ENCODE measurements at places on chromosomes 12 and 14. TPM values are rescaled to one million over a fixed set of nuclear protein-coding genes. Genes with fewer than 3 reads are reported as not detected.

The KLHL33 gene
- total RNA-seq: 0.71 TPM

The PTCSC3 gene
- total RNA-seq: not detected

The FICD gene
- 5.8 TPM for total RNA-seq

The NKX2-1 gene
- not detected for total RNA-seq

DNA sequence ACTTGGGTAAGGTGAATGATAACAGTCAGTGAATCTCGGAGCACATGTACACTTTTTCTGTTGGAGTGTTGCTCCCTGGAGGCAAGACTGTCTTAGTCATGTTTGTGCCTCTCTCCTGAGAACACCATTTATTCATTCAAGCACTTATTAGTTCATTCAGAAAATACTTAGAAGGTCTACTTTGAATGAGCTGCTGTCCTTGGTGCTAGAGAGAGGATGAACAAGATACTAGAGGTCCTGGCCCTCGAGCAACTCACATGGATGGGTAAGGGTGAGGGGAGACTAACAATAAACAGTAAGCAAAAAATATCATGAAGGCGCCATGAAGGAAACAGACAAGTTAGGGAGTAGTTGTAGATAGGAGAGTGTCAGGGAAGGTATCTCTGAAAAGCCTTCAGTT is 17.1 kb upstream of the SAMD4A start:
- H3K4me1 ChIP-seq: no peaks in the 10 kb centered on the region
- no peak for DNase-seq
- no peak overlapping the region for H3K27ac ChIP-seq
- H3K4me3 ChIP-seq: no peak overlapping the region
- no peaks in the 10 kb centered on the region for H3K36me3 ChIP-seq

DNA sequence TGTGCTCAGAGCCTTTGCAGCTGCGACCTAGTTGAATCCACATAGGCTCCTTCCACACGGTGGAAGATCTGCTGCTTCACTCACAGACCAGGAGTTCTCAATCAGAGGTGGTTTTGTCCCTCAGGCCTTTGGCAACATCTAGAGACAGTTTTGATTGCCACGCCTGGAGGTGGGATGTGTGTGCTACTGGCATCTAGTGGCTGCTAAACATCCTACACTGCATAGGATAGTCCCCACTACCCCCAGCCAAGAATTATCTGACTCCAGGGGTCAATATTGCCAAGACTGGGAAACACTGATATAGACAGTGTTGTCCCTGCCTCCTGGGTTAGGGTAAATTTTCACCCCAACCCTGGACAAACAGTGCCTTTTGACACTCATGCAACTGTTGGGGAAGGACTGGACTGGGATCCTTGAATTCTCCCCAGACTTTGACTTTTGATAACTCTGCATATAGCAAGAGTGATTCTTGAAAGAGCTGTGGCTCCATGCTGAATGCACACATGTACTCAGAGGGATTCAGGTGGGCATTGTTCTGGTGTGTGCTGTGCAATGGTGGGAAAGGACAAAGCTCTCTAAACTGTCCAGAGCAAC is 39.8 kb downstream of the BAZ2A start:
- peaks cover 21% of the 10 kb centered on the region for H3K4me1 ChIP-seq
- H3K27me3 ChIP-seq: no peaks in the 10 kb centered on the region
- H3K27ac ChIP-seq: no peak overlapping the region
- DNase-seq: no peak
- H3K36me3 ChIP-seq: peaks cover 66% of the 10 kb centered on the region

DNA sequence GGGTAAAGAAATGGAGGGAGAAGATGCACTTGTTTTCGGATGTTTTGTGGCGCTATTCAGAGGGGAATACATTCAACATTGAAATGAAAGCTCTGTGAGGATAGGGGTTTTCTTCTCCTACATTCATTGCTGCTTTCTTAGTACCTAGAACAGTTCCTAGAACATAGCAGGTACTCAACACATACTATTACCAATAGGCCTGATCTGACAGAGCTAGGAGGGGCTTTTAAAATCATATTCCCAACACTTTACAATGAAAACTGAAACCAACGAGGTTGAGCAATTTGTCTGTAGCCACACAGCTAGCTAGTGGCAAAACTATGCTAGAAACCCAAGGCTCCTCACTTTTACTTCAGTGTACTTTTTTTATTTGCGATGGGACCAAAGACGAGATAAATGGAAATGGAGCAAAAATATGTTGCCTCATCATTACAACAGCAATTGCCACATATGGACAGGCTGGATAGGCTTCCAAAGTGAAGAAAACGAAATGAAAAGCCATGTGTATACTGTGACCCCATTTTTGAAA is 23.1 kb upstream of the IL22 start:
- no peaks in the 10 kb centered on the region for H3K4me1 ChIP-seq
- H3K36me3 ChIP-seq: no peaks in the 10 kb centered on the region
- H3K27ac ChIP-seq: no peak overlapping the region
- no peak for DNase-seq
- no peaks in the 10 kb centered on the region for H3K27me3 ChIP-seq
- no peak overlapping the region for H3K4me3 ChIP-seq

- no peak overlapping the region for H3K4me3 ChIP-seq
- peak overlapping the region; percentile 43 for H3K27ac ChIP-seq
- peaks cover 42% of the 10 kb centered on the region for H3K4me1 ChIP-seq
- H3K36me3 ChIP-seq: no peaks in the 10 kb centered on the region
- no peaks in the 10 kb centered on the region for H3K27me3 ChIP-seq
- DNase-seq: no peak
Observed at GRCh38 chr12:19186722-19187661, 57.5 kb downstream of the PLEKHA5 start.

DNA sequence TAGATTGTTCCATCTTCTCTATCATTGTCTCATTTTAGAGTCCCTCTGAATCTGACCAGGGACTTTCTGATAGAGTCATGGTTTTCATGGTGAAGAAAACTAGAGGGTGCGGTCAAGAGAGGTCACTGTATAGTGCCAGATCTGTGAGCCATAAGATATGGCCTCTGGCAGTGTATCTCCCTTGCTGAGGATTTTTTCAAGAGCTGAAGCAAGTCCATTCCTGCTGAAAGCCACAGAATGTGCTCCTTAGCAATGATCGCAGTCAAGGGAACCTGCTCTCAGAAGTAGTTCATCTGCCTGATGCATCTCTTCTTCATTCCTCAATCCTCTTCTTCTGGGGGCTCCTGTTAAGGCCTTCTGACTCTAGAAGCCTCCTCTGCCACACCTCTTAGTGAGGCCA is 405.2 kb downstream of the EGLN3 start:
- no peaks in the 10 kb centered on the region for H3K4me1 ChIP-seq
- no peaks in the 10 kb centered on the region for H3K36me3 ChIP-seq
- H3K27me3 ChIP-seq: no peaks in the 10 kb centered on the region
- no peak for DNase-seq
- H3K4me3 ChIP-seq: no peak overlapping the region

DNA sequence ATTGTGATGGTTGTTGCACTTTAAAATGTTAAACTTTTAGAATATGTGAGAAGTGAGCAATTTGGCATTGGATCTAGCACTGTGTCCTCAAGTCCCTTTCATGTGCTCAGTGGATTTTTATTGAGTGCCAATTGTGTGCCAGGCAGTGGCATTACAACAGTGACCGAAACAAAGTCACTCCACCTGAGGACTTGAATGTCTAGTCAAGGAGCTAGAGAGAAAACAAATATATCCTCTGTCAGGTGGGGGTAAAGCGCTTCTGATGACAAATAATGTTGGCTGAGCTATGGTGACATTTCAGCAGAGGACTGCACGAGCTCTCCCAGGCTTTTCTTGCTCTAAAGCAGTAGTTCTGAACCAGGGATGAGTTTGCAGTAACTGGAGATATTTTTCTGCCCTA is 240.4 kb downstream of the RGS6 start:
- no peak overlapping the region for H3K27ac ChIP-seq
- DNase-seq: no peak
- H3K27me3 ChIP-seq: no peaks in the 10 kb centered on the region

DNA sequence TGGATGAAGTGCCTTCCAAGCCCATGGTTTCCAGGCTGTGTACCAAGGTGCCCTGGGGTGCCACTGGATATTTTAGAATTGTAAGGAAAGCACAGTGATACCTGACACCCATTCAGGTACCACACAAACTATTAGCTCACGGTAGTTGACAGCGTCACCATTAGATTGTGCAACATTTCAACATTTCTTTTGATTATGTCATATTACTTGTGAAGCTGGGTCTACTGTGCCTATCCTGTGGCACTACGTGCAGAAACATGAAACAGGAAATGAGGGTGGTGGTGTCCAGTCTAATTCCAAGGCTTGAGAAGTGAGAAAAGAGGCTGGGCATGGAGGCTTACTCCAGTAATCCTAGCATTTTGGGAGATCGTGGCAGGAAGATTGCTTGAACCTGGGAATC is 75.5 kb upstream of the CPM start:
- no peaks in the 10 kb centered on the region for H3K36me3 ChIP-seq
- H3K27me3 ChIP-seq: no peaks in the 10 kb centered on the region
- no peak for DNase-seq
- no peak overlapping the region for H3K27ac ChIP-seq
- H3K4me1 ChIP-seq: peaks cover 21% of the 10 kb centered on the region
- no peak overlapping the region for H3K4me3 ChIP-seq

DNA sequence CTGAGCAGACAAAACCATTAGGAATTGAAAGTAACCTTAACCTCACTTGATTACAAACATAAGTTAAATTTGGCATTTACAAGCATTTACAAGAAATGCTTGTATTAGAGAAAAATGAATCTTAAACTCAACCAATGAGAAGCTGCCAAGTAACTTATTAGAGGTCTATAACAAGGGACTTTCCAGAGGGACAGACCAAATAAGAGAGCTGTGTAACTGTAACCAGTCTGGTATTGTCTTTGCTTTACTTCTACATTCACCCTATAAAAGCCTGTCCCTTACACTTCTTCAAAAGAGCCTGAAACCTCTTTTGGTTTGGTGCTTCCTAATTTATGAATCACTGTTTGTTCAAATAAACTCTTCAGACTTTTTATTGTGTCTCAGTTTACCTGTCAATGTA is 450.0 kb upstream of the FAR2 start:
- H3K4me1 ChIP-seq: no peaks in the 10 kb centered on the region
- no peak for DNase-seq
- no peaks in the 10 kb centered on the region for H3K27me3 ChIP-seq
- H3K4me3 ChIP-seq: no peak overlapping the region
- no peaks in the 10 kb centered on the region for H3K36me3 ChIP-seq

DNA sequence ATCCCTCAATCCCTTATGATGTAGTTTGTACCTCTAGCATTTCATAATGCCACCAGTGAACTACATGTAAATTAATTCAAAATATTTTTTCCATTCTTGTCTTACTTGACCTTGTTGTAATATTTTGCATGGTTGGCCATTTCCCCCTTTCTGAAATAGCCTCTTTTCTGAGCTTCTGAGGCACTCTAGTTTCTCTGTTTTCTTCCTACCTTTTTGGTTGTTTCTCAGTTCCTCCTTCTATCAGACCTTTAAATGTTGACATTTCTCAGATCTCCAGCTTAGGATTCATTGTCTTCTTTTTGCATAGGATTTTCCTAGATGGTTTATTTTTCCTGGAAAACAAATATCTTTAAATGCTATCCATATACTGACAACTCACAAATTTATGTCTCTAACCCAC is 9.8 kb upstream of the RMST start:
- no peaks in the 10 kb centered on the region for H3K27me3 ChIP-seq
- H3K27ac ChIP-seq: no peak overlapping the region
- no peak for DNase-seq
- no peaks in the 10 kb centered on the region for H3K4me1 ChIP-seq

GRCh38 chr14:99781091-99781490 is 12.1 kb upstream of the EML1 start:
- H3K36me3 ChIP-seq: no peaks in the 10 kb centered on the region
- H3K4me1 ChIP-seq: no peaks in the 10 kb centered on the region

- H3K27ac ChIP-seq: no peak overlapping the region
- H3K27me3 ChIP-seq: no peaks in the 10 kb centered on the region
- H3K4me3 ChIP-seq: no peak overlapping the region
- peaks cover 37% of the 10 kb centered on the region for H3K36me3 ChIP-seq
Observed at GRCh38 chr14:76083796-76084765, 67.6 kb upstream of the GPATCH2L start.

DNA sequence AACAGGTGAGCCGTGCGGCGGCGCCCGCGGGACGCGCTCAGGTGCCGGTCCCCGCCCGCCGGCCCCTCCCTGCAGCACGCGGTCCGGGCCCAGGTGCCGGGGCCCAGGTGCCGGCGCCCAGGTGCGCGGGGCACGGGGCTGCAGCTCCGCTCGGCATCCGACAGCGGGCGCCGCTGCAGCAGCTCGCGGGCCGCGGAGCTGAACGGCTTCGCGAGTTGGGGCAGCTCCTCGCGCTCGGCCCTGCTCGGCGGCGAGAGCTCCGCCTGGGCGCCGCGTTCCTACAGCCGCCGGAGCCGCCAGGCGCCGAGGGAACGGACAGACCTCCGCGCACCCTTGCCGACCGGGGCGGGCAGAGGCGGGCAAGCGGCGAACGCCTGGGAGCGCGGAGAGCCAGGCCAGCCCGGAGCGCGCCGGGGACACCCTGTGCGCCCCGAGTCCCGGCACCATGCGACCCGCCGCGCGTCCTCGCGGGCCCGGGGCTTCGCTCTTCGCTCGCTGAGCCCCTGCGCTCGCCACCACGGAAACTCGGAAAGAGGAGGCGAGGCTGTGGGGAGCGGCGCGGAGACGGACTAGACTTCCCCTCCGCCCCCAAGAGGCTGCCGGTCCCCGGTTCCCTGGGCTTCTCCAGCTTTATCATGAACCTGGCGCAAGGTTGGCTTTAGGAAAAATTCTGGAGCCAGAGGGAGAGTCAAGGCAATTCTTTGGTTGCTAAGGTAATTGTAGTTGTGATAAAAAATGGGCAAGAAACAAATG is at the start of gene RGS6:
Gene RGS6, plus strand, starts transcription at position 201 of the 753 bp plus-strand sequence.
- peaks cover 14% of the 10 kb centered on the region for H3K27me3 ChIP-seq
- H3K4me3 ChIP-seq: peak within 1 kb of the TSS; percentile 48
- H3K36me3 ChIP-seq: no peaks in the 10 kb centered on the region

DNA sequence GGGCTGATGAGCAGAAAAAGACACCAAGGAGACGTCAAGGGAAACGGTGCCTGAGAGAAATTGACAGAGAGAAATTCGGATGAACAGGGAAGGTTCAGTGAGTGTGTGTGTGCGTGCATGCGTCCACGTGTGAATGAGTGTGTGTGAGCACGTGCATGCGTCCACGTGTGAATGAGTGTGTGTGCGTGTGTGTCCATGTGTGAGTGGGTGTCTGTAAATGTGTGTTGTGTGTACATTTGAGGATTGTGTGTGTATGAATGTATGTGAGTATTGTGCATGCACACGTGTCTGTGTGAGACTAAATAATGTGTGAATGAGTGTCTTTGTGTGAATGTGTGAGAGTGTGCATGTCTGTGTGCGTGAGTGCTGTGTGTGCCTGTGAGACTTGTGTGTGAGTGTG is 137.4 kb upstream of the MED13L start:
- no peaks in the 10 kb centered on the region for H3K27me3 ChIP-seq
- H3K4me3 ChIP-seq: no peak overlapping the region
- H3K4me1 ChIP-seq: peaks cover 13% of the 10 kb centered on the region
- no peak for DNase-seq
- H3K27ac ChIP-seq: no peak overlapping the region
- H3K36me3 ChIP-seq: no peaks in the 10 kb centered on the region
